ENCODE measurements at places on chromosomes 12 and 14. TPM values are rescaled to one million over a fixed set of nuclear protein-coding genes. Genes with fewer than 3 reads are reported as not detected.

Gene OASL
- 0.50 TPM for total RNA-seq

Gene IL31
- not detected for total RNA-seq

Gene A2ML1
- total RNA-seq: not detected

- H3K4me1 ChIP-seq: no peaks in the 10 kb centered on the region
- H3K27me3 ChIP-seq: no peaks in the 10 kb centered on the region
- H3K4me3 ChIP-seq: no peak overlapping the region
- no peak overlapping the region for H3K27ac ChIP-seq
Measured at GRCh38 chr14:61866932-61867920, 105.0 kb downstream of the SNAPC1 start.

DNA sequence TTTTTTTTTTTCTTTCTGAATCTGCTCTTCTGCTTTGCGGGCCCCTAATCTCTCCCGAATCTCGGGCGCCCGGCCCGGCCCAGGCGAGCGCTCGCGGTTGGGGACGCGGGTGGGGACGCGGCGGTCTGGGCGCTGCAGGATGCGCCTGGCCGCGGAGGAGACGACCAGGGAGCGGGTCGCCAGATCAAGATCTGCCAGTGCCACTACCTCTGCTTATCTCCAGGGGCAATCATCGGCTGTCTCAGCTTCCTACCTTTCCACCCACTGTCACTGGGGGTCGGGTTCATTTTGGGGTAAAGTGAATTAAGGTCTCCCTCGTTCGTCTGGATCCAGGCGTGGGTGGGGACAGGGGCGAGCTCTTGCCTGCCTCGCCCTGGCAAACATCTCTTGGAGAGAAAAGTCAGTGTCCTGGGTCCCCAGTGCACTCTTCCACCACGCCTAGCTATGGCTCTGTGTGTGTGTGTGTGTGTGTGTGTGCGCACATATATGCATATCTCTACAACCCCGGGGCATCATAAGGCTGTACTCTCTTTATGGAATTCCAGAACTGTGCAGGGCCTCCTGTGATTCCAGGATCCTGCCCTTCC is 422.3 kb downstream of the VRK1 start:
- H3K4me1 ChIP-seq: peaks cover 15% of the 10 kb centered on the region
- no peak for DNase-seq
- no peaks in the 10 kb centered on the region for H3K36me3 ChIP-seq
- H3K4me3 ChIP-seq: peak overlapping the region; percentile 36
- peaks cover 36% of the 10 kb centered on the region for H3K27me3 ChIP-seq

DNA sequence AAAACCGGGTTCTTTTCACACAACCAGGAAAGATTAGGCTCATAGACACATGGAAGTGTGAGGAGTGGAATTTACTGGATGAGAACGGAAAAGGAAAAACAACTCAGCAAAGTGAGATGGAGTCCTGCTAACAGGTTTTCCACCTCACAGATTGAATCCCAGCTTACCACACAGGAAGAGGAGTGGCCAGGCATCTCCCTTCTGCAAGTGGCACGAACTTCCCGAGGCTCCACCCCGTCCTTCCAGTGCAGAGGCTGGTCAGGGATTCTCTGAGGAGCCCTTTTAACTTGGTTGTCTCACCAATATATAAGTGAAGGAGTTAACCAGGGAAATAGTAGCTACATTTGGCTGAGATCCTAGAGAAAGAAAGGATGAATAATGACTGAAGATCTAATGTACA is 102.8 kb downstream of the SCAF11 start:
- no peak overlapping the region for H3K4me3 ChIP-seq
- no peak overlapping the region for H3K27ac ChIP-seq
- peaks cover 19% of the 10 kb centered on the region for H3K36me3 ChIP-seq
- H3K4me1 ChIP-seq: no peaks in the 10 kb centered on the region
- no peaks in the 10 kb centered on the region for H3K27me3 ChIP-seq
- DNase-seq: no peak

GRCh38 chr14:46626876-46627275 is 24.7 kb downstream of the RPL10L start:
- H3K27ac ChIP-seq: no peak overlapping the region
- H3K27me3 ChIP-seq: no peaks in the 10 kb centered on the region
- H3K4me3 ChIP-seq: no peak overlapping the region
- no peak for DNase-seq

DNA sequence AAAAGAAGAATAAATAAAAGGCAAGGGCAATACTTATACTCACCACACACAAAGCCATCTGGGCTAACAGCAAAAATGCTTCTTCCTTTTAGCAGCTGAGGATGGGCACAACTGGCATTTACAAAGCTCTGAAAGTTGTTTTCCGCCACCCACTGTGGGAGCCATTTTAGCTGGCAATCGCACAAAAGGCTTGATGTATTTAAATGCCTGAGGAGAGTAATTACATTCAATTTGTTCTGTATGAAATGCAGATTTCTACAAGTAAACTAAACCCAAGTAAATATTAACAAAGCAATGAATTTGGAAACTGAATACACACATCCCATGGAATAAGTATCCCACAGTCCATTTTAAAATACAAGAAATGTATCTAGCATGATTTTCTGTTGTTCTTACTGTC is 37.5 kb downstream of the LRIG3 start:
- no peaks in the 10 kb centered on the region for H3K27me3 ChIP-seq
- no peaks in the 10 kb centered on the region for H3K4me1 ChIP-seq

- no peak overlapping the region for H3K4me3 ChIP-seq
- no peaks in the 10 kb centered on the region for H3K36me3 ChIP-seq
- peaks cover 24% of the 10 kb centered on the region for H3K4me1 ChIP-seq
- no peak for DNase-seq
- no peak overlapping the region for H3K27ac ChIP-seq
Measured at GRCh38 chr14:34171431-34172172, 220.7 kb upstream of the EGLN3 start.

GRCh38 chr14:49972823-49973222 is 79.9 kb downstream of the ARF6 start:
- peak overlapping the region; percentile 40 for H3K27ac ChIP-seq
- H3K27me3 ChIP-seq: no peaks in the 10 kb centered on the region
- no peak for DNase-seq
- H3K4me1 ChIP-seq: peaks cover 18% of the 10 kb centered on the region
- no peaks in the 10 kb centered on the region for H3K36me3 ChIP-seq

DNA sequence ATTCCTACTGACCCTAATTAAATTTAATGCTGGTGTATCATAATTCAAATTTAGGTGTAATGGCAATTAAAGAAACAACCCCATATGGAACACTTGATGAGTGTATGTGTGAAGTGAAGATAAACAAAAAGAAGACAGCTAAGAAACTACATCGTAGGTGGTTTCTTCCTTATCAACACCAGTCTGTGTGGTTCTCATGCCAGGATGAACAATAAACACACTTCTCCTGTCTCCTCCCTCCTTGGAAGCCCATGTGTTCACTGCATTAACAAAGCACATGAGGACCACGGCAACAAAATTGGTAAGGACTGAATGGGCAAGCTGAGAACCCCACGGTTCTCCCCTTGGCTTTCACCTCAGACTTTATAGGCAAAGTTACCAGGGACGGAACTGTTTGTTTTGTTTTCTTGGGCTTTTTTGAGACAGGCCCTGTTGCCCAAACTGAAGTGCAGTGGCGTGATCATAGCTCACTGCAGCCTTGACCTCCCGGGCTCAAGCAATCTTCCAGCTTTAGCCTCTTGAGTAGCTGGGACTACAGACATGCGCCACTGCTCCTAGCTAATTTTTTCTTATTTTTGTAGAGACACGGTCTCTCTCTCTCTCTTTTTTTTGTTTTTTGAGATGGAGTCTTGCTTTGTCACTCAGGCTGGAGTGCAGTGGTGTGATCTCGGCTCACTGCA is 71.0 kb downstream of the TRAFD1 start:
- peaks cover 76% of the 10 kb centered on the region for H3K36me3 ChIP-seq
- no peak overlapping the region for H3K27ac ChIP-seq
- H3K27me3 ChIP-seq: no peaks in the 10 kb centered on the region
- no peak overlapping the region for H3K4me3 ChIP-seq
- no peak for DNase-seq

GRCh38 chr12:86914721-86915120 is 658.5 kb upstream of the MGAT4C start:
- H3K4me3 ChIP-seq: no peak overlapping the region
- no peaks in the 10 kb centered on the region for H3K4me1 ChIP-seq
- no peaks in the 10 kb centered on the region for H3K27me3 ChIP-seq
- no peaks in the 10 kb centered on the region for H3K36me3 ChIP-seq

GRCh38 chr12:11457996-11458645 is 62.8 kb upstream of the PRB2 start:
- H3K4me1 ChIP-seq: no peaks in the 10 kb centered on the region
- no peaks in the 10 kb centered on the region for H3K27me3 ChIP-seq
- H3K27ac ChIP-seq: no peak overlapping the region
- no peaks in the 10 kb centered on the region for H3K36me3 ChIP-seq
- DNase-seq: no peak

DNA sequence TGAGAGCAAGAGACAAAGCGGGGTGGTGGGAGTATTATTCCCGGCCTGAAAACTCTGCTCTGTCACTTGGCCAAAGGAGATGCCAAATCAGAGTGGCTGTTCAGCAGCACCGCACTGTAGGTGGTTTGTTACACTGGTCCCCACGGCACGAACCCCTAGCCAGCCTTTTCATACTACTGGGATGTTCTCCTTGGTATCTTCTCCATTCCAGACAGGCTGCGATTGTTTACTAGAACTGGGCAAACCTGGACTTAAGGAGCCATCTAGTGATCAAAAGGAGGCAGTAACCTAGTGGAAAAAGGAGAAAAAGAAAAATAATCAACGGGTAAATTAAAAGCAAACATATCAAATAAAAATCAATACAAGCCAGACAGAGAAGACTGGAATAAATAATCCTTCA is 58.9 kb upstream of the TMTC2 start:
- no peaks in the 10 kb centered on the region for H3K36me3 ChIP-seq
- H3K27ac ChIP-seq: no peak overlapping the region
- no peak overlapping the region for H3K4me3 ChIP-seq
- H3K4me1 ChIP-seq: no peaks in the 10 kb centered on the region
- DNase-seq: no peak

DNA sequence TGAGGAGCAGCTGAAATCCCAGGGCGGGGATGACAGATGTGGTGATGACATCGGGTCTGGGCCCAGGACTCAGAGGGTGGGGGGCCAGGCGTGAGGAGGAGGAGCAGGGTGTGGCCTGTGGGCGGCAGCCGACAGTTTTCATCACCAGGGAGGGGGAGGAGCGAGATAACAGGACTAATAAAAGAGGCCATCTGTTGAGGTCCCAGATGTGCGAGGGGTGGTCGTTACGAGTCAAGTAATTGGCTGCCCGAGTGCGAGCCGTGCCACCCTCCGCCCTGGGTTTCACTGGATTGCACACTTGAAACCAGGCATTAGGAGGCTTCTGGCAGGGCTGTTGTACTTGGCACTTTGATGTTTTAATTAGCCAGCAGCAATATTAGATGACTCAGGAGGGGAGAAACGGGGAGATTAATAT is 67.2 kb downstream of the NOS1 start:
- no peaks in the 10 kb centered on the region for H3K36me3 ChIP-seq
- no peaks in the 10 kb centered on the region for H3K27me3 ChIP-seq
- no peaks in the 10 kb centered on the region for H3K4me1 ChIP-seq
- H3K27ac ChIP-seq: no peak overlapping the region

DNA sequence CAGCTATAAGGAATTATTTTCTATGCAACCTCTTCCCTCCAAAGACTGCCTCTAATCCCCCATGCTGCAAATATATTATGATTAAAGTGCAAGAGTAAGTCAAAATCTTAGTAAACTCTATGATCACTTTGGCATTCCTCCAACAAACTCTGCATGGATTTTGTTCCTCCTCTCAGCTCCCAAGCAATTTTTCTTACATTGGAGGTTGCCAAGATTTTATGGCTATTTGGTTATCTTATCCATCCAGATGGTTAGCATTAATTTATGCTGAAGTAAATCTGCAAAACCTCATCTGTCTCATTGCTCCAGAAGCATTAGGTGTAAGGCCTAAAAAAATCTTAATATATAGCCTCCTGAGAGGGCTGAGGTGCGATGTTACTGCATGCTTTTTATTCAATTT is 228.1 kb downstream of the CHST11 start:
- H3K4me3 ChIP-seq: no peak overlapping the region
- peaks cover 7% of the 10 kb centered on the region for H3K4me1 ChIP-seq
- no peak for DNase-seq

GRCh38 chr12:52613384-52614030 is 4.9 kb downstream of the KRT73 start:
- H3K27ac ChIP-seq: no peak overlapping the region
- H3K4me3 ChIP-seq: no peak overlapping the region

- DNase-seq: peak; percentile 21
- H3K4me3 ChIP-seq: no peak overlapping the region
- H3K4me1 ChIP-seq: no peaks in the 10 kb centered on the region
- H3K27ac ChIP-seq: no peak overlapping the region
- H3K36me3 ChIP-seq: no peaks in the 10 kb centered on the region
- no peaks in the 10 kb centered on the region for H3K27me3 ChIP-seq
Measured at GRCh38 chr14:56686416-56686815, 106.8 kb downstream of the TMEM260 start.

GRCh38 chr12:96719660-96720362 is 187.2 kb upstream of the NEDD1 start:
- no peaks in the 10 kb centered on the region for H3K36me3 ChIP-seq
- H3K27ac ChIP-seq: no peak overlapping the region
- no peaks in the 10 kb centered on the region for H3K4me1 ChIP-seq
- no peaks in the 10 kb centered on the region for H3K27me3 ChIP-seq
- DNase-seq: no peak

DNA sequence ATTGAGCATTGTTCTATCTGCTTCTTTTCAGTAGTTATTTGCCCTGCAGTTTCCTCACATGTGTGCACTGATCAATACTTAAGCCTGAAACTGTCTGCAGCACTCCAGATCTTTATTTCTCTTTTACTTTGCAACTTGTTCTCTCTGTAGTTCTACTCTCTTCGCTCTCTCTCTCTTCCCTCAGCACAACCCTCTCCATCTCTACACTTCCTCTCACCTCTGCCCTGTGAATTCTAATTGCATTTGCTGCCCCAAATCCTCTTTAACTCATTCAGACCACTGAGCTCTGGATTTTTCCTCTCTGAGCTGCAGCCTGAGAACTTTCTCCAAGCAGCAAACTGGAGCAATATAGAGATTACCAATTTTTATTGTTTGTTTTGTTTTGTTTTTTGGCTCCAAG is 1035.5 kb downstream of the FSCB start:
- H3K27me3 ChIP-seq: no peaks in the 10 kb centered on the region
- no peaks in the 10 kb centered on the region for H3K4me1 ChIP-seq
- no peak for DNase-seq
- no peaks in the 10 kb centered on the region for H3K36me3 ChIP-seq
- H3K27ac ChIP-seq: no peak overlapping the region

DNA sequence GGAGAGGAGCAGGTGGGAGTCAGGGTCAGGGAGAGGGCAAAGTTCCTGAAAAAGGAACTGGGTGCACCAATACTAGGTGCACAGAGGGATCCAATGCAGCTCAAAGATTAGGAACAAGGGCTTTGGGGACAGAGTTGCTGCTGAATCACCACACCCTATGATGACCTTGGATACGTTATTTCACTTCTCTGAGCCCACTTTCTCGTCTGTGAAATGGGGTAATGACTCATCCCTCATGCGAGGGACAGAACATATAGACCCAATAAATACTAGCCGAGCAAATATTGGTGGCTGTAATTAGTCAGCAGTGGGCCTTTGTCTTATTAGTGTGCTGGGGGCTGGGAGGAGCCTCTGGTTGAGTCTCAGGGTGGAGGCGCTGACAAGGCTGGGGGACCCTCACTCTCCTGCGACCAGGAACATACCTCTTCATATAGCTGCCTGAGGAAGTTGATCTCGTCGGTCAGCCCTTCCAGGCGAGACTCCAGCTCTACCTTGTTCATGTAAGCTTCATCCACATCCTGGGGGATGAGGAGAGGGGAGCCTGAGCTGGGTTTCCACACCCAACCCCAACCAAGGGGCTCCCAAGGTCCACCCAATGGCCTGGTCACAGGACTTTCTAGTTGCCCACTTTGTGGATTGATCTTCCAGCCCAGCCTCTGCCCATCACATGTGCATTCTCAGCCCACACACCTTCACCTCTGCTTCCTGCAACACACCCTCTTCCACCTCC is 4.5 kb downstream of the KRT8 start:
- no peak overlapping the region for H3K27ac ChIP-seq
- no peak for DNase-seq
- H3K27me3 ChIP-seq: no peaks in the 10 kb centered on the region
- H3K36me3 ChIP-seq: no peaks in the 10 kb centered on the region
- H3K4me1 ChIP-seq: no peaks in the 10 kb centered on the region
- no peak overlapping the region for H3K4me3 ChIP-seq
